Calu3 (cell line): ENCODE measurements at places on chromosomes 1 and 21. TPM values are rescaled to one million over a fixed set of nuclear protein-coding genes. Genes with fewer than 3 reads are reported as not detected.

- peaks cover 14% of the 10 kb centered on the region for H3K27me3 ChIP-seq
- DNase-seq: peak; percentile 63
- H3K4me1 ChIP-seq: peaks cover 45% of the 10 kb centered on the region
- peak overlapping the region; percentile 45 for H3K27ac ChIP-seq
- H3K4me3 ChIP-seq: no peak overlapping the region
Observed at GRCh38 chr1:204503122-204503912, 8.7 kb upstream of the PIK3C2B start.

Gene EXOSC10
- total RNA-seq: 50.8 and 56.4 TPM in 2 replicates

DNA sequence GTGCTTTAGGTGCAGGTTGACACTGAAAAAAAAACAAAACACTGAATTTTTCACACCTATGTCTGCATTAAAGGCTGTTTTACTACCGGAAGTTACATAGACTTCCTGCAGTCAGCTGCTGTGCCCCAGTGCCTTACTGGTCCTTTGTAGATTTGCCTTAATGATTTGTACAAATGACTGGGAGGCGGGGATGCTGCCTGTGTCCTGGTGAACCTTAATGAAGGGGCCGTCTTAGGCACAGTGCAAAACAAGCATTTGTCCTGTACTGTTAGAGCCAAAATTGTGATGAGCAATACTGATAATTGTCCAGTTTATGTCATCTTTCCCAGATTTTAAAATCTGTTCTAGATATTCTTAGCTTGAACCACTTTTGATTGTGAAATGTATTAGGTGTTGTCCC is 90.9 kb upstream of the PGD start:
- H3K27me3 ChIP-seq: no peaks in the 10 kb centered on the region
- no peak overlapping the region for H3K27ac ChIP-seq
- no peak overlapping the region for H3K4me3 ChIP-seq
- DNase-seq: no peak
- H3K4me1 ChIP-seq: no peaks in the 10 kb centered on the region
- H3K36me3 ChIP-seq: no peaks in the 10 kb centered on the region

DNA sequence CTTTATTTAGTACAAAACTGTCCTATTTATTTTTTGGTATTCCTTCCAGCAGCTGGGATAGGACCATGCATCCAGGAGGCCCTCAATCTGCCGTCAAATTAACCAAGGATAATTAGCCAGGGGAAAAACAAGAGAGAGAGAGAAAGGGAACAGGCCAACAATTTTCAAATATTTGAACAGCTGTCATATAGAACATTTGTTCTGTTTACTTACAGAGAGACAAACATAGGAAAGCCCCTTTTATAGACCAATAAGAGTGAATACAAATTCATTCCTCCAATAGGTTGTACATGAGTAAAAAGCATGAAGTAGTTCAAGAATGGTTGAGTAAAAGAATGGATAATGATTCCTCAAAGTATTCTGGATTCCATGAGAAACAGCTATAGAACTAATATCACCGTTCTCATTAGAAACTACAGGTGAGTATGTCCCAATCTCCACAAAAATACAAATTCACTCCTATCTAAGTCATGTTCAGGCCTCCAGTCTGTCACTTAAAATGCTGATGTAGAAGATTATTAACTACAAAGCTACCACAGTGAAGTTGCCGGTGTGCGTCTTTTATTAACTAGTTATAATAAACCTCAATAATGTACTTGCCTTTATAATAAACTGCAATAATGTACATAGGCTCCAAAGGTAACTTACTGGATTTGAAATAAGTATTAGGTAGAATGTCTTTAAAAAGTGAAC is 64.8 kb upstream of the GNG4 start:
- no peaks in the 10 kb centered on the region for H3K27me3 ChIP-seq
- no peaks in the 10 kb centered on the region for H3K36me3 ChIP-seq
- no peak overlapping the region for H3K27ac ChIP-seq
- no peak for DNase-seq
- H3K4me3 ChIP-seq: no peak overlapping the region

- no peak overlapping the region for H3K27ac ChIP-seq
- peaks cover 8% of the 10 kb centered on the region for H3K36me3 ChIP-seq
- DNase-seq: peak; percentile 40
- no peaks in the 10 kb centered on the region for H3K27me3 ChIP-seq
- H3K4me3 ChIP-seq: peak overlapping the region; percentile 71
- H3K4me1 ChIP-seq: peaks cover 7% of the 10 kb centered on the region
Observed at GRCh38 chr1:22428672-22429071, 23.0 kb upstream of the ZBTB40 start.

DNA sequence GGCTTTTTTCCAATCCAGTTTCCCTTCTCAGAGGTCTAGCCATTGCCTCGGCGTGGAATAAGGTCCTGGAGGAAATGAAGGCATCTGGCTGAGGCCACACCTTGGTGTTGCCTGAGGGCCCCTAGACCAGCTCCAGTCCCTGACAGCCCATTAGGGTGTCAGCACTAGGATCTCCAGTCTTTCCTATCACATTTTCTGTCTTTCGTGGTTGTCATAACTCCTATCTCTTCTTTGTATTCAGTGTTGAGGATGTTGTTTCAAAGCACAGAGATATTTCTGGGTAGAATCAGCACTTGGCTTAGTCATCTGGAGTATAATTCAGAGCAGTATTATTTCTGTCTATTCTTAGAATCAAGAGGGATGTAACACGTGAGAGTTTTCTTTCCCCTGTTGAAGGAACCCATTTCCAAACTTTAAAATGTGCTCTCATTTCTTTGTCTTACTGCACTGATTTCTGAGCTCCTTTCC is 844.3 kb downstream of the KCNT2 start:
- DNase-seq: no peak
- no peaks in the 10 kb centered on the region for H3K27me3 ChIP-seq
- no peak overlapping the region for H3K4me3 ChIP-seq
- H3K36me3 ChIP-seq: no peaks in the 10 kb centered on the region

GRCh38 chr1:51871351-51871975 is 7.1 kb downstream of the NRDC start:
- no peaks in the 10 kb centered on the region for H3K27me3 ChIP-seq
- no peak overlapping the region for H3K27ac ChIP-seq
- peaks cover 36% of the 10 kb centered on the region for H3K4me1 ChIP-seq
- no peak for DNase-seq
- no peak overlapping the region for H3K4me3 ChIP-seq

Gene CHD5
- total RNA-seq: 0.27 and 0.28 TPM in 2 replicates

Gene AIM2
- not detected in 2 replicates for total RNA-seq
